ENCODE measurements at places on chromosomes 16 and 17.

- no peak for DNase-seq
Observed at GRCh38 chr17:8753136-8753975, 5.0 kb downstream of the SPDYE4 start.

DNA sequence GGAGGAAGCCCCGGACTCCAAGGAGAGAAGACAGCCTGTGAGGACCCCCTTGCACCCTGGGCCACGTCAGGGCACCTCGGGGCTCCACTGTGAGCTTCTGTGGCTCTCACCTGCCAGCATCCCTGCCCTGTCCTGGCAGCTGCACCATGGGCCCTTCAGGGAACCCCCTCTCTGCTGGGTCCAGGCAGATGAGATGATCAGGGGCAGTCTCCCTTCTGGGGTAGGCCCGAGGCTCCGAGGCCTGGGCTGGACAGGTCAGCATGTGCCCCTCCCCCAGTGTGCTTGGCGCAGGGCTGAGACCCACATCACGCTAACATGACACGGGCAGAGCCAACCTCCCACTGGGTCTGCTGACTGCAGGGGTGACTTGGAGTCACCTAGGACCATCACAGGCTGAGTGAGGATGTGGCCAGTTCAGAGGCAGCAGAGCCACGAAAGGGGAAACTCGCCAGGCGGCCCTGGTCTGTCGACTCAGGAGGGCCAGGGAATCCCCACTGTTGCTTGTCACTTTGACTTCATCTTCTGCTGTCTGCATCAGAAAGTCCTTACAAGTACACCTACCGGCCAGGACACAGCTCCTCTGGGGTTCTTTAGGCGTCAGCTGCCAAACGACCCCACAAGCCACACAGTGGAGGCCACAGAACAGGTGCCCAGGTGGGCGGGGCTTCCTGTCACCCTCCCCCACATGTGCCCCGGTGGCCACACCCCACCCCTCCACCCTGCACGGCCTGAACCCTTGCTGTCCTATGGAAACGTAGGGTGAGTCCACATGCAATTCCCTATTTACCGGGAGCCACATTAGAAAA lies 2.2 kb downstream of the GALNS start:
- no peak for DNase-seq

- no peak for DNase-seq
Observed at GRCh38 chr17:4184811-4185210, 41.8 kb downstream of the CYB5D2 start.

DNA sequence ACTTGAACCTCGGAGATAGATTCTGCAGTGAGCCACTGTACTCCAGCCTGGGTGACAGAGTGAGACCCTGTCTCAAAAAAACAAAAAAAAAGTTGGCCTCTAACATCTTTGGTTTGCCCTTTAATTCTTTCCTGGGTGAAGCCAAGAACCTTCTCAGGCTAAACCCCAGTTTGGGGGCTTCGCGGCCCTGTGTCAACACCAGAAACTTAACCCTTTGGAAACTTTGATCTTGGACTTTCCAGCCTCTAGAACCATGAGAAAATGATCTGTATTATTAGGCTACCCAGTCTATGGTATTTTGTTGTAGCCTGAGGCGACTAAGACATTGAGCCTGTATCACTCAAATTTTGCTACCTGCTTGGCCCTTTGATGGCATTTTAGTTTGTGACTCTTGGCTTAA lies 86.2 kb downstream of the CDC27 start:
- no peak for DNase-seq

GRCh38 chr17:3766779-3767178 lies 34.2 kb downstream of the ITGAE start:
- DNase-seq = no peak

- no peak for DNase-seq
Observed at GRCh38 chr17:60823515-60823914, 145.9 kb downstream of the BCAS3 start.

DNA sequence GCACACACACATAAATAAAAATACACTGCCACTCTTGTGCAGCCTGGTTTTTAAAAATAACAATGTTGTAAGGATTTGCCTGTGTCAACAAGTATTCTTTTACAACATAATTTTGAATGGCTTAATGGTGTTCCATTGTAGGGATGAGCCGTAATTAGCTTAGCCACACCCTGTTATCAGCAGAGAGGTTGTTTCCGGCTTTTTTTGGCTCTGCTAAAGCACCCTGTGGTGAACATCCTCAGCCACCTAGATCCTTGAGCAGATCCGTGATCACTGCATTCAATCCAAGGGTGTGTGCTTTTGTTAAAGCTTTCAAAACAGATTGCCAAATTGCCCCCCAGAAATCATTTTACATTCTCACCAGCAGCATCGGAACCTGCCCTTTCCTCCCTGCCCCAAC lies 7.0 kb downstream of the KATNB1 start:
- DNase-seq = peak; percentile 32

Data from NCI-H146 (cell line).